ENCODE measurements at places on chromosomes 3 and 15.

- DNase-seq, result peak; percentile 43
Observed at GRCh38 chr15:56496635-56497034, 31.7 kb upstream of the MNS1 start.

- DNase-seq, result no peak
Observed at GRCh38 chr15:51696566-51696965, 15.3 kb downstream of the SCG3 start.

- no peak for DNase-seq
Observed at GRCh38 chr15:60384053-60384452, 13.7 kb downstream of the ANXA2 start.

DNA sequence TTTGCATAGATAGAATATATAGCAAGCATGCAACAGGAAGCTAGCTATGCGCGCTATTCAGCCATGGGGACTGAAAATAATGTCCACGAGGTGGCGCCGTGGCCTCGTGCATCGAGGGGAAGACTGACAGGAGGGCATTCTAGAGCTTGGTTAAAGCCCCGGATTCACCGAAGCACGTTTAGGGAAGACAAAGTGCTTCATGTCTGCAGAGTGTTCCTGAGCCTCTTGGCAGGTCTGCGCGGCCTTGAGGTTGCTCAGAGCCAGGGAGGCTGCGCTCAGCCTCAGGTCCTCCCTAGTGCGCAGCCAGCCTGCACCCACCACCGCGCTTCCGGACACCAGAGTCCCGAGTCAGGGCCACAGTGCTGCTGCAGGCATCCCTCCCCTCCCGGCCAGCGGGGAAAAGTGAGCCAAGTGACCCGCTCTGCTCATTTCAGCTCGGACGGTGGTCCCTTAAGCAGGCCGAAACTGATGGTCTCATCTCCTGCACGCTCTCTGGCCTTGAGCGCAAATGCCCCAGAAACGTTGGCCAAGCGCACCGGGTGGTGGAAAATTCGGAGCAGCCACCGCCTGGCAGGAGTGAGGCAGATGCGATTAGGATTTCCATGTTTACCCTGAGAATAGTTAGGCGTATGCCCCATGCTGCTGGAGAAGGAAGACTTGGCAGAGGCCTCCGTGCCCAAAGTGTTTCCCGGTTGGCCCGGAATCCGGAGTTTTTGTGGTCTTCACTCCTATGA lies 24.8 kb downstream of the GABRA5 start:
- DNase-seq, result peak; percentile 35

- no peak for DNase-seq
Observed at GRCh38 chr3:187929112-187929816, 184.0 kb upstream of the BCL6 start.

DNA sequence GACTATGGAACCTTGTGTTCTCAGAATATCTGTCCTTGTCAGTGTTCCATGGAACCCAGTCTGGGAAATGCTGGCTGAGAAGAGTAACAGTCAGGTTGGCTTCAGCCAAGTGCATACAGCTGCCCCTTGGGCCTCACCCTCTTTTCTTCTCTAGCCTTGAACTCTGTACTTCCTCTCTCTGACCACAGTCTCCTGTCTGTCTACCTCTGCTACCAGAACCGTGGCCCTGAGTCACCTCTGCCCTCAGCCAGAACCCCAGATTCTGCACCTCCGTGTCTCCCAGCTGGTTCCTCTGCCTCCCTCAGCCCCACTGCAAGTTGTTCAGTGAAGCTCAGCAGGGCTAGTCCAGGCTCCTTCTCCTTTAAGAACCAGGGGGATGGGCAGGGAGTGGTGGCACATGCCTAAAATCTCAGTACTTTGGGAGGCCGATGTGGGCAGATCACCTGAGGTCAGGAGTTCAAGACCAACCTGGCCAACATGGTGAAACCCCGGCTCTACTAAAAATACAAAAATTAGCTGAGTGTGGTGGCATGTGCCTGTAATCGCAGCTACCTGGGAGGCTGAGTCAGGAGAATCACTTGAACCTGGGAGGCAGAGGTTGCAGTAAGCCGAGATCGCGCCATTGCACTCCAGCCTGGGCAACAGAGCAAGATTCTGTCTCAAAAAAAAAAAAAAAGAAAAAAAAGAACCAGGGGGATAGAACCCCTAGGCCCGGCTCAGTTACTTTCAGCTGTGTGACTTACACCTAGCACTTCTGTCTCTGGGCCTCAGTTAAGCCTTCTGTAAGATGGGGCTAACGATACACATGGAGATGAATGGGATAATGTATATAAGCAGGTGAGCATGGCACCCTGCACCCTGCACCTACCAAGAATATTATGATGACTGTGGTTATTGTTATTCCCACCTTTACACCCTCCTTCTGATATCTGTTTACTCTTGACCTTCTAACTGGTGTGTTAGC lies 24.3 kb upstream of the TATDN2 start:
- DNase-seq, result no peak

GRCh38 chr3:65439641-65440284 lies 599.0 kb downstream of the MAGI1 start:
- DNase-seq, result peak; percentile 9

Measured in HuH-7.5 (cell line).